ENCODE measurements at places on chromosomes 3 and 15. TPM values are rescaled to one million over a fixed set of nuclear protein-coding genes. Genes with fewer than 3 reads are reported as not detected.

Gene IP6K1
- 39.8 TPM for total RNA-seq

Gene C2CD4B
- 0.26 TPM for total RNA-seq

- DNase-seq: no peak
- H3K4me3 ChIP-seq: no peak overlapping the region
- no peaks in the 10 kb centered on the region for H3K27me3 ChIP-seq
- no peaks in the 10 kb centered on the region for H3K4me1 ChIP-seq
Measured at GRCh38 chr3:127738192-127738840, 65.6 kb downstream of the ABTB1 start.

DNA sequence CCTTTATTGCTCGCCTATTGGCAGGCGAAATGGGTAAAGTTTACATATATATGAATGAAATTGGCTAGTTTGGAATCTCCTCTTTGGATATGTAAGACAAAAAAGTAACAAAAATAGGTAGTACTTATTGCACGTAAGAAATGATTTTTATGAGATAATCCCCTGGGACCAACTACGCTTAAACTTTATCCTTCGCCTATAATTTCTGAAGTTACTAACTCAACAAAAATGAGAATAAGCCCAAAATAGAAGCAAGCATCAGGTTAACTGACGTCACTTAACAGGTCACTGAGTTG is 438 bp upstream of the SLC49A4 start:
- peak overlapping the region; percentile 95 for H3K4me3 ChIP-seq
- peak overlapping the region; percentile 91 for H3K27ac ChIP-seq
- peak; percentile 20 for DNase-seq
- H3K36me3 ChIP-seq: no peaks in the 10 kb centered on the region
- peaks cover 13% of the 10 kb centered on the region for H3K4me1 ChIP-seq

DNA sequence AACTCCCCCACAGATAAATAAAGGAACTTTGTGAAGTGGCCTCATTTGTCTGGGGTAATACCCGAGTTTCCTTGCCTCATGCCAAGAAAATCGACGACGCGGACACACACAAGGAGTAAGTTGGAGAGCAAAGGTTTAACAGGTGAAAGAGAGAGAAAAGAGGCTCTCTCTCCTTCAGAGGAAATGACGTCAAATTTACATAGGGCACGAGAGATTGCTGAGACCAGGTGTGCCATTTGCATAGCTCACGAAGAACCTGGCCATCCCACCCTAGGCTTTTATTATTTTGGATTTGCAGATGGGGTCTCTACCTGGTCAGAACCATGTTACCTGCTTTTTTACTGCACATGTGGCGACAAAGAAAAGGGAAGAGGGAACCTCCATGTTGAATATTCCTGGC is 49.3 kb upstream of the IGF2BP2 start:
- H3K27me3 ChIP-seq: no peaks in the 10 kb centered on the region
- no peaks in the 10 kb centered on the region for H3K4me1 ChIP-seq
- no peak for DNase-seq
- no peaks in the 10 kb centered on the region for H3K36me3 ChIP-seq

- no peak for DNase-seq
- no peak overlapping the region for H3K4me3 ChIP-seq
- no peaks in the 10 kb centered on the region for H3K27me3 ChIP-seq
- no peak overlapping the region for H3K27ac ChIP-seq
- no peaks in the 10 kb centered on the region for H3K36me3 ChIP-seq
Measured at GRCh38 chr3:7025581-7026300, 164.8 kb downstream of the GRM7 start.

GRCh38 chr3:16846373-16847080 is 38.2 kb upstream of the PLCL2 start:
- no peak overlapping the region for H3K4me3 ChIP-seq
- DNase-seq: no peak
- no peaks in the 10 kb centered on the region for H3K27me3 ChIP-seq
- no peaks in the 10 kb centered on the region for H3K36me3 ChIP-seq
- H3K4me1 ChIP-seq: no peaks in the 10 kb centered on the region

- H3K36me3 ChIP-seq: no peaks in the 10 kb centered on the region
- DNase-seq: no peak
- no peak overlapping the region for H3K27ac ChIP-seq
- H3K4me1 ChIP-seq: no peaks in the 10 kb centered on the region
- H3K4me3 ChIP-seq: no peak overlapping the region
- no peaks in the 10 kb centered on the region for H3K27me3 ChIP-seq
Measured at GRCh38 chr15:92467245-92467644, 73.6 kb downstream of the ST8SIA2 start.
